ENCODE measurements at places on chromosomes 7 and 10. TPM values are rescaled to one million over a fixed set of nuclear protein-coding genes. Genes with fewer than 3 reads are reported as not detected.

DNA sequence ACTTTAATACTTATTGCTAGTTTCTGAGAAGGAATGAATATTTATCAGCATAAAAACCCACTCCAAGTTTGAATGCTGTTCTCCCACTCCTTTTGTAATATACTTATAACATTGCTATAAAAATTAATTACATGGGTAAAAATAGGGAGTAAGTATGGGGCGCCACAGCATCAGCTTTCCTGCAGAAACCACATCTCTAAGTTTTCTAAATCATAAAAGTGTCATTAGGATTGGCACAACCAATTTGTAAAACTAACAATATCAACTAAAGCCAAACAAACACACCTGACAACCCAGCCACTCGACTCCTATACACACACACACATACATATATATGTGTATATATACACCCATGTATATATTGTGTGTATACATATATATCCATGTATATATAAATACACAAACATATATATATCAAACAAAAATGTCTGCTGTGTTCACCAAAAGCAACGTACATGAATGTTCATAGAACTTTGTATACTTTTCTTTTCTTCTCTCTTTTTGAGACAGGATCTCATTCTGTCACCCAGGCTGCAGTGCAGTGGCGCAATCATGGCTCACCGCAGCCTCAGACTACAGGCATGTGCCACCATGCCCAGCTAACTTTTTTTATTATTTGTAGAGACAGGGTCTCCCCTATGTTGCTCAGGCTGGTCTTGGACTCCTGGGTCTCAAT lies 14.8 kb upstream of the LRRC17 start:
- DNase-seq: no peak

The WEE2 gene
- not detected for total RNA-seq

The GNB2 gene
- 391 TPM for total RNA-seq

GRCh38 chr7:100212631-100213286 lies 7.0 kb upstream of the PVRIG start:
- no peak for DNase-seq

- no peak for DNase-seq
Observed at GRCh38 chr7:47454069-47454973, 127.6 kb downstream of the TNS3 start.

GRCh38 chr10:45379891-45380540 lies 6.0 kb downstream of the ALOX5 start:
- DNase-seq: no peak

GRCh38 chr10:7872041-7872442 lies 53.7 kb downstream of the TAF3 start:
- DNase-seq: no peak

GRCh38 chr7:2932402-2933251 lies 88.5 kb upstream of the GNA12 start:
- DNase-seq: no peak
